ENCODE measurements at places on chromosomes 4 and X.

- DNase-seq = no peak
Measured at GRCh38 chr4:86416081-86416480, 56.2 kb upstream of the MAPK10 start.

DNA sequence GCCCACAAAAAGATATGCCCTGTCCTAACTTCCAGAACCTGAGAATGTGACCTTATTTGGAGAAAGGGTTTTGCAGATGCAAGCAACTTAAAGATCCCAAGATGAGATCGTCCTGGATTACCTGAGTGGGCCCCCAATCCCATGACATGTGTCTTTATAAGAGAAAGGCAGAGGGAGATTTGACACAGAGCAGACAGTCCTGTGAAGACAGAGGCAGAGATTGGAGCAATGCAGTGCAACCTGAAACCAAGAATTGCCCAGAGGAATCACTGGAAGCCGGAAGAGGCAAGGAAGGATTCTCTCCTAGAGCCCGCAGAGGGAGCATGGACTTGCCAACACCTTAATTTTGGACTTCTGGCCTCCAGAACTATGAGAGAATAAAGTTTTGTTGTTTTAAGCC, 171.5 kb downstream of the SMIM20 start:
- no peak for DNase-seq

GRCh38 chrX:21711129-21711847, 46.6 kb downstream of the SMPX start:
- DNase-seq = no peak

- DNase-seq = no peak
Measured at GRCh38 chrX:65241059-65241721, 264.9 kb upstream of the ZC4H2 start.

- no peak for DNase-seq
Measured at GRCh38 chr4:10347281-10347795, 109.9 kb downstream of the ZNF518B start.

DNA sequence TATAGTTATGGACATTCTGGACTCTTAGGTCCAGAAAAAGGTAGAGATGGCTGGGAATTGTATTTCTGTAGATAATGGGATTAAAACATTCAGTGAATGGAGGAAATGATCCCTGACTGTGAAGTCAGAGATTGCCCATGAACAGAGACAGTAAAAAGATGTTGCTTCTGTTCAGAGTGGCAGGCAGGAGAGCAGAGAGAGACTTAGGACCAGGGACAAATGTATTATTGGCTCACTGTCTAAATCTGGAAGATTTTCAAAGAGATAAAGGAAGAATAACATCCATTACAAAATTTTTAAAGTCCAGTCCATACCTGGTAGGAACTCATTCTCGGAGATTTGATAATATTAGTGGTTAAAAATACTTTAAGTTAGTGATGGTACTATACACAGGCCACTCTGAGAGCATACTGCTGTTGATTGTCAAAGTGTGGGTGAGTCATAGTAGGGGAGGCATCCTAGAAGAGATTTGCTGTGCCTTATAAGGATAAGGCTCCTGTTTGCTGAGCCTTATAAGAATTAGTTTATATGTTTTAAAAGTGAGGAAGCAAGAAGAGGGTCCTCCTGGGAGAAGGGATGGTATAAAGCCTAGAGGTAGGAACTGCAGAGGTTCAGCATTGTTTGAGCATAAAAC, 53.0 kb downstream of the JADE3 start:
- DNase-seq = no peak

GRCh38 chrX:45598861-45599260, 398.2 kb upstream of the DIPK2B start:
- no peak for DNase-seq

GRCh38 chr4:66633477-66633876, 911.8 kb downstream of the CENPC start:
- DNase-seq = no peak

DNA sequence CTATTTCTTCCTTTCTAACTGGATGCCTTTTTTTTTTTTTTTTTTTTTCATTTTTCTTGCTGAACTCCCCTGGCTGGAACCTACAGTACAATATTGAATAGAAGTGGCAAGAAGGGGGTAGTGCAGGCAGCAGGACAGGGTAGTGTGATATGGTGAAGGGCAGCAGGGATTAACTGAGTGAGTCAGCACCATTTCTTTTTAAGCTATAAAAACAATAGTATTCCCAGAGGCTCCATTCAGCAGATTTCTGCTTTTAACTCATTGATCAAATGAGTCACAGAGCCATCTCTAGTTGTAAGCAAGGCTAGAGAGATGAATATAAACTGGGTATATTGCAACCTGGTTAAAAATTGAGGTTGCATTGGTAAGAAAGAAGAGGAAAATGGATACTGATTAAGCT, 53.6 kb upstream of the SETD7 start:
- DNase-seq = no peak

GRCh38 chr4:168569931-168570276, 73.1 kb downstream of the PALLD start:
- DNase-seq = no peak

- DNase-seq = no peak
Measured at GRCh38 chr4:14865804-14866203, 136.5 kb upstream of the CPEB2 start.

DNA sequence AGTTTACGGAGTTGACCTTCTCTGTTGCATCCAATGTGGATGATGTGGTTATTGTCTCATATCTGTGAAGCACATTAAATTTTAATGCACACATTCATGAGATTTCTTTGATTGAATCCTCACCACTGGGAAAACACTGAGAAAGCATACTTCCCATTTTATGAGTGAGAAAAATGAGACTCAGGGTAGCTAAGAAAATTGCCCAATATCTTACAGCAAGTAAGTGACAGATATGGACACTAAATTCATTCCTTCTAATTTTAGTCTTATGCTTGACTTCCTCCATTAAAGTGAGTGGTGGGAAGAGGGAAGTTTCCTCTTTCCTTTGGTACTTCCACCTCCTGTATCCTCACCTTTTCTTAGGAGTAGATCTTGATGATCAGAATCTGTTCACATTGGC, 504.8 kb upstream of the BOD1L1 start:
- DNase-seq = no peak

GRCh38 chr4:74338792-74339333, 26.1 kb upstream of the EREG start:
- no peak for DNase-seq

DNA sequence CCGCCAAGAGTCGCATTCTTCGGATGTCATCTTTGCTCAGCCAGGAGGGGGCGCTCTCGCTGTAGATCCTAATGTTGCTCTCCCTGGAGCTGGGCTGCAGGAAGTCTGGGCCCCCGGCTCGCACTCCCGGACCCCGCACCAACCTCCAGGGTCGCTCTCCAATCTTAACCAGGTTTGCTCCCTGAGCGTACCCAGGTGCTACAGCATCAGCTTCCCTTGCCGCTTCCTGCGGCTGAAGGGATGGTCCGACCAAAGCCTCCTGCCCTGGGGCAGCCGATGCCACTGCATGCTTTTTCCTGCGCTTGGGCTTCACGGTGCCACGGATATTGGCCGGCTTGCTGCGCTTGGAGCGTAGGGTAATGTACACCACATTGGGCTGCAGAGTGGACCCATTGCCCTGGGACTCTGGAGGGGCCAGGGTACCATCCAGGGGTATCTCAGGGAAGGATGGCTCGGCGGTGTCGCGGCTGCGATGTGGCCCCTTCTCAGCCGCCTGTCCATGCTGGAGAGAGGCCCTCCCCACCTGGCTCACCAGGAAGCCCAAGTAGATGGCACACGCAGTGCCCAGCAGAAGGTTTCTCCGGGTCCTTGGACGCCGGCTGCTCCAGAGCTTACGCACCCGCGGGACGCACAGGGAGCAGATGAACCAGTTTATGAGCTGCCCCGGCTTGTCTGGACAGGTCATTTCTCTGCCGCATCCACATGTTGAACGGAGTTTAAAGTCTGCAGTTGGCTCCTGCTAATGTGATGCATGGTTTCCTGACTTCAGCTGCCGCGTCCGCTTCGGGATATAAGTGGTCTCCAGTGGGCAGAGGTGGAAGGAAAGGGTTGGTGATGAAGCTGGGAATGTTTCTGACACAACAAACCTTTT, 1.9 kb downstream of the GASK1B start:
- DNase-seq = no peak

DNA sequence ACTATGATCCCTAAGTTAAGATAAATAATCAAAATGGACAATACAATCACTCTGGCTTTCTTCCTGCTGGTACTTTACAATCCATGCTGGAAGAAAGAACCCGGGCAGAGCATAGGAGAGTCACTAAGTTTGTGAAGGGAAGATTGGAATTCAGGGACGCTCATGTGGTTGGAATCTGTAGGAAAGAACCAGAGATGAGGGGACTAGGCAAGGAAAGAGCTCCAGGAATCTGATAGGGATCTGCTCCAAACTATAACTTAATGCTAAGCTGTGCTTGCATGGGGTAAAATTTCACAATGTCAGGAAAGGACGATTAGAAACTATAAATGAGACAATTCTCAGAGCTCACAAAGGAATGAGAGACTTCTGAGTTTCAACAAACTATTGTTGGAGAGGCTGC, 167.5 kb downstream of the ADGRA3 start:
- no peak for DNase-seq

DNA sequence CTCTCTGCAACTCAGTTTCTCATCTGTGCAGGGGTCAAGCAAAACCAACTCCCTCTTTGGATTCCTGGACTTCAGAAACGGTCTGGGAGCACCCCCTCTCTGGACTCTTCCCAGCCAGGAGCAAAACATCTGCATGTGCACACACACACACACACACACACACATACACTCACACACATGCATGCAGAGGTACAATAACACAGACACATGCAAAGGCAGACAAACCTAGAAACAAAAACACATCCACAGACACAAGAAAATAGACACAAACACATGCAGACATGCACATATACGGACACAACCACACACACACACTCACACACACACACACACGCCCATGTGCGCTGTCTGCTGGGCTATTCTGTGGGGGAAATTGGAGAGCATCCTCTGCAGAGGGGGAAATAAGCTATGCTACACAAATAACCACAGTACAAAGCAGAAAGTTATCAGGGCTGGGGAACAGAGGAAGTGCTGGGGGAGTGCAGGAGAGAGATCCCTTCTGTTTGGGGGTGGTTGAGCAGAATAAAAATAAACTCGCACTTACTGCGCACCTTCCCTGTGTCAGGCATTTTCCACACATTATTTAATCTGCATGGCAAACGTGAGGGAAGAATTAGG, 19.9 kb downstream of the IQSEC2 start:
- DNase-seq = no peak

GRCh38 chr4:139675651-139676050, 10.0 kb downstream of the MGST2 start:
- no peak for DNase-seq

DNA sequence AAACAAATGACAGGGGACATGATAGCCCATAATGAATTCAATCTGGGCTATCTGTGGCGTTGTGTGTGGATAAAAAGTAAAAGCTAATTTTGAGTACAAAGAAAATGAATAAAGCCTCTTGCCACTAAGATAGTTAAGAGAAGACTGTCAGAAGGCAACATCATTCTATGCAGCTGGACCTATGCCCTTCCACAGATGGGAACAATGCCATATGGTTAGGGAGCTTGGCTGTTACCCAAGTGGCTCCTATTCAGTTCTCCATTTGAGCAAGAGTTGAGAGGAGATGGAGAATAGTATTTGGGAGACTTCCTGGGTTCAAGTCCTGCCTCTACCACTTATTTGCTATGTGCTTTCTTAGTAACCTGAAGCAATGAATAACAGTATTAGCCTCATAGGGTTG, 107.7 kb downstream of the ANXA3 start:
- no peak for DNase-seq

DNA sequence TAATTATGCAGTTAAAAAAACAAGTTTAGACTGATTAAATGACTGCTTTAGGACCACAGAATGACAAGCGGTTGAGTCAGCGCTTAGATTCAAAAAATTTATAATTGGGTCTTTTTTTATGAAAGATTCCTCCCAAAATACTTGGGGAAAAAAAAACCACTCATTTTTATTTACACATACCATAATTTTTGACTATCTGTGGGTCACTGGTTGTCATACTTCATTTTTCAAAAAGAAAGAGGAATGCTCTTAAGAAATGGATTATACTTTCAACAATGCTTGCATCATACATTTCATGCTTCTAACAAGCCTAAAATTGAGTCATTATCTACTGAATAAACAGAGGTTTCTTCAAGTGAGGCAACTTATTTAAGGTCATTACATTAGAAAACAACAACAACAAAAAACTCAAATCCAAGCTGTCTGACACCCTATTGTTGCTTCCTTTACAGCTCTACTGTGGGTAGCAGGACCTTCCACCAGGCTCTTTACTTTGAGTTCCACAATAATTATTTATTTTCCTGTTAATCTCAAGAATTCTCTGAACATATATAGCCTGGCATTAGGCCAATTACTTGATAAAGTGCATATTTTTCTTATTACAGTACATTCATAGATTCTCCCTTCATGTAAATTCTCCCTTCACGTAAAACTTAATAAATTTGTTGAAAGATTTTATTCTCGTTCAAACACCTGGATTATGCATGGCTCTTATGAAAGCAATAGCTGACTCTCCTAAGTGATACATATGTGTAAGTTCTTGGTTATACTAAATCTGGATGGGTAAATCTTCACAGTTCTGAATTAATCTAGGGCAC, 445.5 kb downstream of the PCDH10 start:
- no peak for DNase-seq

GRCh38 chrX:45353456-45353855, 152.8 kb upstream of the DIPK2B start:
- DNase-seq = no peak

GRCh38 chrX:112571388-112571787, 108.3 kb downstream of the LHFPL1 start:
- DNase-seq = no peak

- no peak for DNase-seq
Measured at GRCh38 chrX:153624196-153625091, 22.6 kb upstream of the DUSP9 start.

GRCh38 chrX:43345166-43345565, 310.9 kb upstream of the MAOA start:
- no peak for DNase-seq

DNA sequence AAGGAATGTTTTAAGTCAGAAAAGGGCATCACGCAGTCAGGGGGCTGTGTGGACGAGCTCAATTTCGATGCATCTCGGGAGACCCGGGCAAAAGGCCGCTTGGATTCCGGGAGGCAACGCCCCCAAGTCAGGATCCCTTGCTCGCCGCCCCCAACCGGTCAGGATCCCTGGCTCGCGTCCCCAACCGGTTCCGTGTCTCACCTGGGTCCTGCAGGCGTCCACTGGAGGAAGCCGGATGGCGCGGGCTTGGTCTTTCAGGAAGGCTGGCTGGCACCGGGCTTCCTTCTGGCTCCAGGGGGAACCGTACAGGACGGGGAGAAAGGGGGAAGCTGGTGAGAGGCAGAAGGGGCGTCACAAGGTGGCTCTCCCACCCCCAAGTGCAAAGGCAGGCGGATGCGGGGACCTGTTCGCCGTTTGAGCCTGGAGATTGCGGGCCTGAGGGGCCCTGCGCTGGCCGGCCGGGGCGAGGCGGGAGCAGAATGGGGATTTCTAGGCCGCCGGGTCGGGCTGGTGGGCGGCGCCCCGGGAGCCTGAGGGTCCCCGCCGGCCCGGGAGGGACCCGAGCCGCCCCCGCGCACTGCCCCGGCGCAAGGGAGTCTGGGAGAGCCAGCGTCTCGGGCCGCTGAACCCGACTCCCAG, 84.7 kb downstream of the HPRT1 start:
- DNase-seq = no peak

- DNase-seq = no peak
Measured at GRCh38 chr4:68724426-68724825, 54.0 kb upstream of the UGT2B15 start.

GRCh38 chrX:130211415-130212186, 39.8 kb downstream of the RAB33A start:
- DNase-seq = no peak

GRCh38 chr4:173415885-173416653, 17.2 kb upstream of the SCRG1 start:
- DNase-seq = no peak
